Activated CD8-positive, alpha-beta T cell treated with anti-CD3 and anti-CD28 coated beads, Interleukin-2, amount 10 ng/mL, durations not matched to agents 7 days and 5 days (primary cell): ENCODE measurements at places on chromosomes 6 and 20. TPM values are rescaled to one million over a fixed set of nuclear protein-coding genes. Genes with fewer than 3 reads are reported as not detected.

DNA sequence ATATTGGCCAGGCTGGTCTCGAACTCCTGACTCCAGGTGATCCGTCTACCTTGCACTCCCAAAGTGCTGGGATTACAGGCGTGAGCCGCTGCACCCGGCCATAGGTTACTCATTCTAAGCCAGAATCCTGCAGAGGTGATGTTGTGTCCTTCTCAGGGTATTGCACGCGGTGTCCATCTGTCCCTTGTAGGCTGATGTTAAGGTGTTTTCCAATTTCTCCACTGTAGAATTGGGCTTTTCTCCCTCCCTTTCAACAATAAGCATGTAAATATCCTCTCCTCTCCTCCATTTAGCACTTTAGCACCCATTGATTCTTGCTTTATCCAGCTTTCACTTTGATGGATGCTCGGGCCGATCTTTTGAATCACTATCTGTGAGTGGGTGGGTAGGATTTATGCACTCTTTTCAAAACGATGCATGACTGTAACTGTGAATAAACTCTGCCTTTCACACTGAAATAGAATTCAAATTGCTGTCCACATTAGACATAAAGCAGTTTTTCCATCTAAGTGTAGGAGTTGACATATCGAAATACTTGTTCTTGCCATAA lies 52.6 kb downstream of the ZBTB2 start:
- H3K36me3 ChIP-seq = no peaks in the 10 kb centered on the region
- H3K27me3 ChIP-seq = peaks cover 2% of the 10 kb centered on the region
- no peak overlapping the region for H3K27ac ChIP-seq
- no peaks in the 10 kb centered on the region for H3K4me1 ChIP-seq
- no peak overlapping the region for H3K4me3 ChIP-seq
- no peak for DNase-seq

DNA sequence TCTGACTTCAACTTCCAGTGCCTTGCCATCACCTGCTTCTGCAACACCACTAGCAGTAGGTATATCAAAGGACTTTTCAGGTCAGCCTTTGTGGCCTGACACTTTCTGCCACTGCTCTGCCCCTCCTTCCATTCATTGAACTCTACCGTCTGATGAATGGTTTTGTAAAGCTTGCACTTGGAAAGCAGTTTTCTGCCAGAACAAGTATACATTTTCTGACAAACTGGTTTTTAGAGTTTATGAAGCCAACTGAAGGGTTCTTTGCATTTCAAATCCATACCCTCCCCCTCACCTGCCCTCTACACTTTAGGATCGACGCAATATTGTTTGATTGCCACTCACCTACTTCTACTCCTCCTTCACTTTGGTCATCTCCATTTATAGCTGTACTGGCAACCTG lies 603.1 kb downstream of the HACE1 start:
- DNase-seq = no peak
- no peaks in the 10 kb centered on the region for H3K27me3 ChIP-seq
- H3K4me3 ChIP-seq = no peak overlapping the region
- no peak overlapping the region for H3K27ac ChIP-seq

DNA sequence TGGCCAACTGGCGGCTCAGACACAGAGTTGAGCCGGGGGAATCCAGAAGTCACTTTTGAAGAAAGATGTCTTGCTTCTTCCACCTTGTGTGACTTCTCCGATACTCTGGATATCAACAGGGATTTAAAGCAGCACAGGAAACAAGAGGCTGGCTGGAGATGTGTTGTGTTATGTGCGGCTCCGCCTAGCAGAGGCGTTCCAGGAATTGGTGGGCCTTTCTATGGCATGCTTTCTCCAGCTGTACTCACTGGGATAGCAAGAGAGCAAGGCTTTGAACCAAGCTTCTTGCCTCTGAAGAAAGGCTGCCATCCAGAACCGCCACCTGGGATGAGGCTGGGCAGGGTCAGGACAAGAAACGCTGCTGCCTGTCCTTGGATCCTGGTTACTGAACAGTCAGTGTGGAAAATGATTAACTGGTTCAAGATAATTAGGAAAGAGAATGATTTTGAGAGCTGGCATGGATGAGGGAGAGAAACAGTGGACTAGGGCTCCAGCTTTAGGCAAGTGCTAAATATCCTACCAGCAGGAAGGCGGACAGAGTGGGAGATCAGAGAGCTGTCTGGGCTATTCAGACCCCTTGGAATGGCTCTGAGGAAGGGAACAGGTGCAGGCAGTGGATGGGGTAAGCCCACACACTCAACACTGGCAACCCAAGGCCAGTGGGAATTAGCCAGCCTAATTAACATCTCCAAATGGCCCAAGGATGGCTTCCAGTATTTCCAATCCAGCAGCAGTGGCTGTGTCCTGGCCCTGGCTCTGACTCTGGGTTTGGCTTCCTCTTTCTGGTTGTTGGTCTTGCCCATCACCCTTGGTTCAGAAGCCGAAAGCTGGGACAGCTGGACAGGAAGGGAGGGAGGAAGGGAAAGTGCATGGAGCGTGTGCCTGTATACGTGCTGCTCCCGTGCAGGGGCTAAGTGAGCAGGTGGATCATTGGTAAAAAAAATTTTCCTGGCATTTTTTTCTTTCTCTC lies 31.9 kb downstream of the INSM1 start:
- no peaks in the 10 kb centered on the region for H3K27me3 ChIP-seq
- no peaks in the 10 kb centered on the region for H3K36me3 ChIP-seq
- H3K27ac ChIP-seq = no peak overlapping the region
- H3K4me1 ChIP-seq = no peaks in the 10 kb centered on the region
- no peak overlapping the region for H3K4me3 ChIP-seq

DNA sequence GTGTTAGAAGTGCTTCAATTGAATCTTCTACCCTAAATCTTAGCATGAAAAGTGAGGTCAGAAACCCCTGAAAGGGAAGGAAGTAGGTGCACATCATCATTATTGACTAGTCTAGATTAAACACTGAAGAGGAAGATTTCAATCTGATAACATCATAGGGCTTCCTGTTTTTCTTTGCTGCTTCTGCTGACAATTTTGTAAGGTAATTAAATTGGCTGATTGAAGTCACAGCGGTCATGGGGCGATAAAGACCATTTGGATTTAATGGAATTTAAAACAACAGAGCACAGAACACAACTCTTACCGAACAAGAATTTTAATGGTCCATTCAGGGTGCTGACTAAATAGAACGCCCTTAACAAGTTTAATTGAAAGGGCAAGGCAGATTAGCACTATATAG lies 11.3 kb downstream of the GRIK2 start:
- H3K27me3 ChIP-seq = peaks cover 39% of the 10 kb centered on the region
- H3K36me3 ChIP-seq = no peaks in the 10 kb centered on the region
- no peak overlapping the region for H3K4me3 ChIP-seq
- no peak overlapping the region for H3K27ac ChIP-seq
- no peak for DNase-seq
- peaks cover 4% of the 10 kb centered on the region for H3K4me1 ChIP-seq

GRCh38 chr6:50543666-50544065 lies 169.7 kb upstream of the TFAP2D start:
- H3K4me3 ChIP-seq = no peak overlapping the region
- no peak for DNase-seq
- H3K36me3 ChIP-seq = no peaks in the 10 kb centered on the region
- H3K4me1 ChIP-seq = no peaks in the 10 kb centered on the region
- H3K27me3 ChIP-seq = no peaks in the 10 kb centered on the region

DNA sequence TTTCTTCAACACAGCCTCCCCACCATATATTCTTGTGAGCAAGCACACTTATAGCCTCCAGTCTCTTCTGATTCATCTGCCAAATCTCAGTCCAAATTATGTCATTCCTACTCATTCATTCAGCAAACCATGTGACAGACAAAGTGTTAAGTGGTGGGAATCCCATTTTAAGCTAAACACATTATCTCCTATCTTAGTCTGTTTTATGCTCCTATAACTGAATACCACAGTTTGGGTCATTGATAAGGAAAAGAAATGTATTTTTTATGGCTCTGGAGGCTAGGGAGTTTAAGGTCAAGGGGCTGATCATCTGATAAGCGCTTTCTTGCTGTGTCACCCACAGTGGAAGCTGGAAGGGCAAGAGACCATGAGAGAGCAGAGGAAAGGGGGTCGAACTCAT lies 23.9 kb upstream of the SMIM13 start:
- DNase-seq = no peak
- no peak overlapping the region for H3K27ac ChIP-seq
- no peaks in the 10 kb centered on the region for H3K4me1 ChIP-seq
- H3K27me3 ChIP-seq = peaks cover 13% of the 10 kb centered on the region

- no peak overlapping the region for H3K4me3 ChIP-seq
- no peaks in the 10 kb centered on the region for H3K4me1 ChIP-seq
- H3K27me3 ChIP-seq = no peaks in the 10 kb centered on the region
- H3K27ac ChIP-seq = no peak overlapping the region
- no peak for DNase-seq
Measured at GRCh38 chr6:131024565-131024964, 38.5 kb downstream of the EPB41L2 start.

DNA sequence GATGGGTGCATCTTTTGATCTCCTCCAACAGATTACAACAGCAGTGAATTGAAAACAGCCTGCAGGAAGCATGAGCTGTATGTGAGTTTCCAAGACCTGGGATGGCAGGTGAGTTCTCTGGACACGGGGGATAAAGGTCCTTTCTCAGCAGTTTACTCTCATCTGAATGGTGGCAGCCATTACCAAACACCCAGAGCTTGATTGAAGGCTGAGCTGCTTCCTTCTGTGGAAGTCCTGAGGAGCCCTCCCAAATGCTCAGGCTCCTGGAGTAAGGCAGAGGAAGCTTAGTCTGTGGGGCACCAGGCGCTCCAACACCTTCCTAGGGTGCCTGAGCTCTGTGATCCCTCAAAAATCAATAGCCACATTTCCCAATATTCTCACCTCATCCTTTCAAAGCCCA lies 31.5 kb downstream of the TXNDC5 start:
- no peak overlapping the region for H3K4me3 ChIP-seq
- no peaks in the 10 kb centered on the region for H3K27me3 ChIP-seq
- no peak overlapping the region for H3K27ac ChIP-seq
- H3K4me1 ChIP-seq = no peaks in the 10 kb centered on the region

GRCh38 chr6:68653706-68654089 lies 18.6 kb downstream of the ADGRB3 start:
- H3K27ac ChIP-seq = no peak overlapping the region
- H3K4me1 ChIP-seq = no peaks in the 10 kb centered on the region
- no peaks in the 10 kb centered on the region for H3K27me3 ChIP-seq

GRCh38 chr6:131125431-131125830 lies 9.8 kb upstream of the AKAP7 start:
- no peak overlapping the region for H3K27ac ChIP-seq
- H3K36me3 ChIP-seq = no peaks in the 10 kb centered on the region
- no peaks in the 10 kb centered on the region for H3K4me1 ChIP-seq
- H3K4me3 ChIP-seq = no peak overlapping the region
- DNase-seq = no peak
- peaks cover 17% of the 10 kb centered on the region for H3K27me3 ChIP-seq

- no peaks in the 10 kb centered on the region for H3K27me3 ChIP-seq
- no peak for DNase-seq
- H3K4me1 ChIP-seq = no peaks in the 10 kb centered on the region
- no peak overlapping the region for H3K27ac ChIP-seq
- no peaks in the 10 kb centered on the region for H3K36me3 ChIP-seq
Measured at GRCh38 chr6:111549168-111549567, 56.5 kb downstream of the TRAF3IP2 start.

DNA sequence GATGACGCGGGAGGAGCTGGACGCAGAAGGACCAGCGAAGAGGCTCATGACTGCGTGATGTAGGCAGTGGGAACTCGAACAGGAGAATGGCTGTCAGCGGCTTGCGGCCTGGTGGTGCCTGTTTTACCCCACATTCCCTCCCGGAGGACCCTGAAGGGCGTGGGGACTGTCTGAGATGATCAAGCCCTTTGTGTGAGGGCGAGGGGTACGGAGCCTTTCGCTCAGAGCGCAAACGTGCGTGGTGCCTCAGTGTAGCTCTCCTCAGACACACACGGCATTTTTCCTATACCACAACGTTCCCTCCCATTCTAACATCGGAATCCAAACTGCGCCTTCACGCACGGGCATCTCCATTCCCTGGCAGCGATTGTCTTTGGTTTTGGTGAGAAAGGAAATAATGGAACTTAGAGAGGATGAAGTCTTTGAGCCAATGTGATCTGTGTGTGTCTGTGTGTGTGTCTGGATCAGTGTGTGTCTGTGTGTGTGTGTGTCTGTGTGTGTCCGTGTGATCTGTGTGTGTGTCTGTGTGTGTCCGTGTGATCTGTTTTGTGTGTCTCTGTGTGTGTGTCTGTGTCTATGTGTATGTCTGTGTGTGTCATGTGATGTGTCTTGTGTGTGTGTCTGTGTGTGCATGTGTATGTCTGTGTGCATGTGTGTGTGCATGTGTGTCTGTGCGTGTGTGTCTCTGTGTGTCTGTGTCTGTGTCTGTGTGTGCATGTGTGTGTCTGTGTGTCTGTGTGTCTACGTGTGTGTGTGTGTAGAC lies 5.3 kb downstream of the PTK6 start:
- DNase-seq = no peak
- H3K27ac ChIP-seq = no peak overlapping the region
- no peaks in the 10 kb centered on the region for H3K27me3 ChIP-seq

DNA sequence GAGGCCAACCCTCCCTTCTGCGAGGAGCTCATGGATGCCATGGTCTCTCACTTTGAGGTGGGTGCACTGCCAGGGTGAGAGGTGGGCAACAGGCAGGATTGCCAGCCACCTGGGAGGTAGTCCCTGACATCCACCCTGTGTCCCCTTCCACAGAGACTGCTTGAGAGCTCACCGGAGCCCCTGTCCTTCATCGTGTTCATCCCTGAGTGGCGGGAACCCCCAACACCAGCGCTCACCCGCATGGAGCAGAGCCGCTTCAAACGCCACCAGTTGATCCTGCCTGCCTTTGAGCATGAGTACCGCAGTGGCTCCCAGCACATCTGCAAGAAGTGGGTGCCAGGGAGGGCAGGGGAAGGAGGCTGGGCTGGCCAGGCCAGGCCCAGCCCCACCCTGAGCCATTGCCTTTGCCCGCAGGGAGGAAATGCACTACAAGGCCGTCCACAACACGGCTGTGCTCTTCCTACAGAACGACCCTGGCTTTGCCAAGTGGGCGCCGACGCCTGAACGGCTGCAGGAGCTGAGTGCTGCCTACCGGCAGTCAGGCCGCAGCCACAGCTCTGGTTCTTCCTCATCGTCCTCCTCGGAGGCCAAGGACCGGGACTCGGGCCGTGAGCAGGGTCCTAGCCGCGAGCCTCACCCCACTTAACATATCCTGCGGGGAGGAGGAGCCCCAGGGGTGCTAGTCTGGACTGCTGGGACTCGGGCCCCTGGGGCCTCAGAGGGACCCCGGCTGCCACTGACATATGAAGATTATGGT lies 12.8 kb downstream of the PCIF1 start:
- no peak overlapping the region for H3K4me3 ChIP-seq
- no peak overlapping the region for H3K27ac ChIP-seq
- peaks cover 8% of the 10 kb centered on the region for H3K4me1 ChIP-seq
- no peak for DNase-seq
- H3K36me3 ChIP-seq = peaks cover 68% of the 10 kb centered on the region

GRCh38 chr6:51166914-51167313 lies 348.2 kb downstream of the TFAP2B start:
- no peak for DNase-seq
- H3K4me3 ChIP-seq = no peak overlapping the region
- H3K27ac ChIP-seq = no peak overlapping the region
- H3K36me3 ChIP-seq = no peaks in the 10 kb centered on the region

C4B gene
- total RNA-seq = 2.9 TPM

LRRN4 gene
- total RNA-seq = not detected

SLC25A27 gene
- not detected for total RNA-seq

SLC26A8 gene
- not detected for total RNA-seq

UBE2V1 gene
- total RNA-seq = 120 TPM

SLC52A3 gene
- total RNA-seq = not detected
